ENCODE measurements at places on chromosomes 2 and 18.

GRCh38 chr2:159998961-159999360 is 63.5 kb downstream of the PLA2R1 start:
- no peak for DNase-seq

GRCh38 chr2:189379287-189379630 is 62.0 kb upstream of the WDR75 start:
- no peak for DNase-seq

- DNase-seq: peak; percentile 95
Measured at GRCh38 chr2:78977661-78978145, 47.8 kb upstream of the REG3G start.

DNA sequence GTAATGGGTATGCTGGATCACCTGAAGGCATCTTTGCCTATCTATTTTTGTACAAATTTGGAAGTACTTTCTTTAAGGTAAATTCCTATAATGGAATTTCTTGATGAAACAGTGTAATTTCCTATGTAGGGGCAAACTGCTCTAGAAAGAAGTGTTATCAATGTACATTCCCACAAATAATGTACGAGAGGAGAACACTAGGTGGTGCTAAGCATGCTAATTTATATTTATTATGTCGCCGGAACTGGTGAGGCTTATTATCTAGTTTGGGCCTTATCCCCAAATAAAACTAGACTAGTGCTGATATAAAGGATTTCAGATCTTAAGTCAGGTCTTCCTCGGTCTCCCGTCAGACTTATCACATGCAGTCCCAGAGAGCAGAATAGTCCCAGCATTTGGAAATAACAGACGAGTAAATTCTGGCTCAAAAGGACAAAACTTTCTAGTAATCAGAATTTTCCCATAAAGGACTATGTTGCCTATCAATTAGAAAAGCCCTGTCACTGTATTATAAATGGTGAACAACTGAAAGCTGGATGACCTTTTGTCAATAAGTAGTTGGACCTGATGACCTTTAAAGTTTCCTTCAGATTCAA is 86.9 kb upstream of the RBBP8 start:
- DNase-seq: peak; percentile 60

DNA sequence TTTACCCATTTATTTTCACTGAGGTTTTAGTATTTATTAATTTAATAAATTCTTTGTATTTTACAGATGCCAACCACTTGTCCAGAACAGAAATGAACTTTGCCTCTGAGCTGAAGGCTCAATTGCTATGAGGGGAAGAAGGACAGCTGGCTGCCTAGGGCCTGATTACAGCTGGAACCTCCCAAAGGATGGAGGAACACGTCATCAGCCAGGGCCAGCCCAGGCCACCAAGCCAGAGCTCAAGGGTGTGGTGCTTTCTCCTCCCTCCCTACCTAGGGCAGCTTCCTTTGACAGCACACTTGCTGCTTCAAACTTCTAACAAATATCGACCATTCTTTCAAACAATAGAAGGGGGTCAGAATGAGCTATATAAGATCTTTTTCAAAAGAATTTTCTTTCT is 19.7 kb upstream of the RIOK3 start:
- DNase-seq: no peak

- DNase-seq: no peak
Measured at GRCh38 chr2:11677136-11678055, 7.4 kb upstream of the NTSR2 start.

DNA sequence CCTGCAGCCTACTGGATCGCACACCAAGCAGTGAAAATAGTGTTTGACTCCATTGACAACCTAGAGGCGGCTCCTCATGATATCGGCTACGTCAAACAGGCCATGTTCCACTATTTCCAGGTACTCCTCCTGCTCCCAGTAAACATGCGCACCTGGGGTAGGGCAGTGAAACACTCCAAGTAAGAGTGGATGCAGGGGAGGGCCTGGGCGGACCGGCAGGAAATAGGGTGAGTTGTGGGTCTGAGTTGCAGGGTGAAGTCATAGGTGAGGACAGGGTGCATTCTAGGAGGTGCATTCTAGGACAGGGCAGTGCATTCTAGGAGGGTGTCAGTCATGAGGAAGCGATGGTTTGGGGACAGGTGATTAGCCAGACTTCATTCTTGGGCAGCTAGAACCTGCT is 5.0 kb downstream of the NAGK start:
- no peak for DNase-seq

DNA sequence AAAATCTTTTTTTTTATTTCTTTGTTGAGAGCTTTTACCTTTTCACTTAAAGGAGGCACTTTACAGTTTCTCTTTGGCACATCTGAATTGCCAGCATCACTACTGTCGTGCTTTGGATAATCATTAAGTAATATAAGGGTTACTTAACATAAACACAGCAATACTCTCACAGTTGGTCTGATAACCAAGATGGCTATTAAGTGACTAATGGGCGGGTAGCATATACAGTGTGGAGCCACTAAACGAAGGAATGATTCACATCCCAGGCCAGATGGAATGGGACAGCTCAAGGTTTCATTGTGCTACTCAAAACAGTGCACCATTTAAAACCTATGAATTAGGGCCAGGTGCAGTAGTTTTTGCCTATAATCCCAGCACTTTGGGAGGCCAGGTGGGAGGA is 28.1 kb downstream of the USP37 start:
- no peak for DNase-seq

DNA sequence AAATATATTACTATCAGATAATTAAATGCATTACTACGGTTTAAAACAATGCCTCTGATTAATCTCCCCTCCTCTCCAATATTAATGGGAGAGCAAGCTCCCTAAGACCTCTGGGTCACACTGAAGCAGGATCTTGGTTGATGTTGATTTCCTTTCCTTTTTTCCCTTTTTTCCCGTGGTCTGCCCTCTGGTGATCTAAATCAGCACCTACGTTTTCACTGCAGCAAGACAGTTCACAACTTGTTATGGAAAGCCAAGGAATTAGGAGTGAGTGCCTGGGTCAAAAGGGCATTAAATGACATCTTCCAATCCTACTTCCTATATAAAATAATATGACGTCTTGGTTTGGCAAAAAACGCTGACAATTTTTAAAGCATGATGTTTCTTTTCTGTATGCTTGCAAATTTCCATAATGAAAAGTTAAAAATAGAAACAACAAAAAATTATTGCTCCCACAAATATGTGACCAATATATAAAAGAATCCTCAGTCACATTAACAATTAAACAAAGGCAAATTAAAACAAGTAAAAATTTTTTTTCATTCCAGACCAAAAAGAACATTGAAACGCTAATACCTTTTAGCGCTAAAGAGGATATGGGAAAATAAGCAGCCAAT is 7.9 kb upstream of the CFAP36 start:
- DNase-seq: peak; percentile 48

DNA sequence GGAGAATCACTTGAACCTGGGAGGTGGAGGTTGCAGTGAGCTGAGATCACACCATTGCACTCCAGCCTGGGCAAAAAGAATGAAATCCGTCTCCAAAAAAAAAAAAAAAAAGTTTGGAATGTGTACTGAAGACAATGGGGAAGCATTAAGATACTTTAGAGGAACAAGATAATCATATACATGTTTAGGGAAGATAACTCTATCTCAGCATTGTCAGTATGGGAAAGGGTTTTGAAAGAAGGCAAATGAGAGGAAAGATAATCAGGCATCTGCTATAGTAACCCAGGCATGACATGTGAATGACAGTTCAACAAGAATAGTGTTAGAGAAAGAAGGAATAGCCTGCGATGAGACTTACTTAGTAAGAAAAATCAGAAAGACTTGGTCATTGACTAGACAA is 112.0 kb downstream of the ATAD2B start:
- DNase-seq: no peak

DNA sequence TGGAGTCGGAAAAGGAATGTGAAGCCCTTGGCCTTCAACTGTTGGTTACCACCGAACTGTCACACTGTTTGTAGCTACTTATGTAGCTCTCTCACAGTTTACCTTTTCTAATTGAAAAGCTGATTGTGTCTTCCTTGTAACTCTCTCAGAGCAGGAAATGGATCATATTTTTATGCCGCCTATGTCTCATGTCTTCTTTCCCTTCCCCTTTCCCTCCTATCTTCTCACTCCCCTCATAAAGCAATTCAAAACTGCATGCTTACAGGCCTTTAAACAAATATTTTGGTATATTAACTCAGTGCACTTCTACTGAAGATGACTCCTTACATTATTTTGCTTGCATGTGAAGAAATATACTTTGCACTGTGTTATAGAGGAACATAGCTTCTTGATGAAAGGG is 6.0 kb downstream of the SLC39A10 start:
- peak; percentile 27 for DNase-seq

GRCh38 chr2:230226051-230226551 is 565 bp downstream of the SP140 start:
- DNase-seq: no peak

DNA sequence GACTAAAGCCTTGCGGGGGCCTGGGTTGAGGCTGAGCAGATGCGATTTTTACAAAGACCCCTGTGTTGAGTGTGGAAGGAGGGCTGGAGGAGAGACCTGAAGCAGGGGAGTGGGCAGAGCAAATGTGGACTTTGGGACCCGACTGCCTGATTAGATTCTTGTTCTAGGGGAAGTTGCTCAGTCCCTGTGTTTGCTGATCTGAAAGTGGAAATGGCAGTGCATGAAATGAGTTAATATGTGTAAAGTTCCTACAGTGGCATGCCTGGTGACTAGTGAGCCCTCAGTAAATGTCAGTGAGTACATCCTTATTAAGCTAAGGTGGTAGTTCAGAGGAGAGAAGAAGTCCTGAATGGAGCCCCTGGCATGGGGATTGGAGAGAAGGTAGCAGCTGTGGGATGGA is 52.3 kb downstream of the ARMC9 start:
- no peak for DNase-seq

DNA sequence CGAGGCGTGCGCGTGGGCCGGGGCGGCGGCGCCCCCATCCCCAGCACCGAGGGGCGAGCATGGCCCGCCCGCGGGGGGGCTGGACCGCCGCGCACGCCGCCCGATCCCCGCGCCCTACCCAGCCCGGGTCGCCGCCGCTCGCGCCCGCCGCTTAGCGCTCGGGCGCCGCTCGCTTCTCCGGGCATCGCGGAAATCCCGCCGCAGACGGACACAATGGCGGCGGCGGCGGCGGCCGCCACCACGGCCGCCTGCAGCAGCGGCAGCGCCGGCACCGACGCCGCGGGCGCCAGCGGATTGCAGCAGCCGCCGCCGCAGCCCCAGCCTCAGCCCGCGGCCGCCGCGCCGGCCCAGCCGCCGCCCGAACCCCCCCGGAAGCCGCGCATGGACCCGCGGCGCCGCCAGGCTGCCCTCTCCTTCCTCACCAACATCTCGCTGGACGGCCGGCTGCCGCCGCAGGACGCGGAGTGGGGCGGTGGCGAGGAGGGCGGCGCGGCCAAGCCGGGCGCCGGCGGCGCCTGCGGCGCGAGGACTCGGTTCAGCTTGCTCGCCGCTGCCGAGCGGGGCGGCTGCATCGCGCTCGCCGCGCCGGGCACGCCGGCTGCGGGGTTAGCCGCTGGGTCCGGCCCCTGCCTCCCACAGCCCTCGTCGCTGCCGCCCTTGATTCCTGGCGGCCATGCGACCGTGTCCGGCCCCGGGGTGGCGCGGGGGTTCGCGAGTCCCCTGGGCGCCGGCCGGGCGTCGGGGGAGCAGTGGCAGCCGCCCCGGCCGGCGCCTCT is 453 bp downstream of the CABLES1 start:
- DNase-seq: no peak

DNA sequence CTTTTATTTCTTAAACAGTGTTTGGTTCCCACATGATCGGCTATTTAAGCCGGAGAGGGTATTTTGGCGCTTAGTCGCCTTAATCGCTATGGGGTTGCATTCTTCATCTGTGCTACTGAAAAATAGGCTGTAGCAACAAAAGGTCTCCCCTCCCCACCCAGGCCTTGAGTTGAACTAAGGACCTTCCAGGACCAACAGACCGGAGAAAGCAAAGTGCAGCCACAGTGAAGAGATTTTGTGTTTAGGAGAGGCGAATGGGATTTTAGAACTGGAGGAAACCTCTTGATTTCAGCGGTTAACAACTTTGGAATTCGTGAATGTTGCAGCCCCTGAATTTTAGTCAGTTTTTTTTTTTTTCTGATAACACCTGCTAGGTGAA is 1.4 kb downstream of the ITGA6 start:
- DNase-seq: no peak

DNA sequence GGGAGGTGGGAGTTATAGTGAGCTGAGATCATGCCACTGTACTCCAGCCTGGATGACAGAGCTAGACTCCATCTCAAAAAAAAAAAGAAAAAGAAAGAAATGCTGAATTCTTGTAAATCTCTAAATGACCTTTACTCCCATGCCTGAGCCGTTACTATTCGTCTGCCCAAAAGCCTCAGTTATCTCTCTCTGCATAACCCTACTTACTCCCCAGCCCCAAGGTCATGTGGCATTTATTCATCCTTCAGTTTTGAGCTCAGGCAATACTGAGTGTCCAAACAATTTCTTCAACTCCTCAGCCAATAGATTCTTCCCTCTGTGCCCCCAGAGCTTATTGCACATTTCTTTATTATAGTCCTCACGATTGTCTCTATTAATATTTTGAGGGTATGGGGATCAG is 28.8 kb downstream of the RAB1A start:
- DNase-seq: no peak
